ENCODE measurements at places on chromosomes 1 and 21.

DNA sequence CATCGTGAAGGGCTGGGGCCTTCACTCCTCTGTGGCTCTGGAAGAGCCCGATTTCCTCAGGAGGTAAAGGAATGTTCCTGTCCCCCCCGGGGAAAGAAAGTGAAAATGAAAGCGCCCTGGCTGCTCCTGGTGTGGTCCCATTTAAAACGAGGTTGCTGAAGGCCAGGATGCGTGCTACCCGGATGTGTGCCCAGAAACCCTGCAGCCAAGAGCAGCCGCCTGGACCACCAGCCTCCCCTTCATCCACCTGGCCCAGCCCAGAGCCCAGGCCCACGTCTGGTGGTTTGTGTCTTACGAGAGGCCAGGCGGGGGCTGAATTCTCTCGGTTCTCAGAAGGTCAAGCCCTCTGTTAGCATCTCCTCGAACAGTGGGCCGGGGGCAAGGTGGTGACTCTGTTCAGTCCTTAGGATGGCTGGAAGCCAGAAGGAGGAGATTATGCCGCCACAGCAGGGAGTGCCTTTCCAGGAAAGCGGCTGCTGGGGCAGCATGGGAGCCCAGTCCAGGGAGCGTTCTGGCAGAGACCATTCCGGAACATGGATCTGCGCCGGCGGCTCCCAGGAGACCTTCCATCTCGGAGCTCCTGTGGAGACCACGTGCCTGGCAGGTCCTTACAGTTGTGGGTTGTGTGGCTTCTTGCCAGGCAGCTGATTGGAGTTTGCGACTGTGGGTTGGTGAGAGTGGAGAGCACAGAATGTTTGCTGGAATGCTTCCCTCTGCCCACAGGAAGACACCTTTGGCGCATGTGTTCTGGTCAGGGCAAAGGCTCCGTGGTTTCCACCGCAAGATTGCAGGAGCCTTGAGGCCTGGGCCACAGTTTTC, 1.4 kb downstream of the GUK1 start:
- no peak for DNase-seq

GRCh38 chr21:44350773-44351481, 2.5 kb upstream of the TRPM2 start:
- DNase-seq = no peak

- no peak for DNase-seq
Observed at GRCh38 chr1:230212405-230212936, 145.4 kb downstream of the GALNT2 start.

GRCh38 chr1:145701306-145701862, 5.8 kb downstream of the PDZK1 start:
- DNase-seq = no peak

DNA sequence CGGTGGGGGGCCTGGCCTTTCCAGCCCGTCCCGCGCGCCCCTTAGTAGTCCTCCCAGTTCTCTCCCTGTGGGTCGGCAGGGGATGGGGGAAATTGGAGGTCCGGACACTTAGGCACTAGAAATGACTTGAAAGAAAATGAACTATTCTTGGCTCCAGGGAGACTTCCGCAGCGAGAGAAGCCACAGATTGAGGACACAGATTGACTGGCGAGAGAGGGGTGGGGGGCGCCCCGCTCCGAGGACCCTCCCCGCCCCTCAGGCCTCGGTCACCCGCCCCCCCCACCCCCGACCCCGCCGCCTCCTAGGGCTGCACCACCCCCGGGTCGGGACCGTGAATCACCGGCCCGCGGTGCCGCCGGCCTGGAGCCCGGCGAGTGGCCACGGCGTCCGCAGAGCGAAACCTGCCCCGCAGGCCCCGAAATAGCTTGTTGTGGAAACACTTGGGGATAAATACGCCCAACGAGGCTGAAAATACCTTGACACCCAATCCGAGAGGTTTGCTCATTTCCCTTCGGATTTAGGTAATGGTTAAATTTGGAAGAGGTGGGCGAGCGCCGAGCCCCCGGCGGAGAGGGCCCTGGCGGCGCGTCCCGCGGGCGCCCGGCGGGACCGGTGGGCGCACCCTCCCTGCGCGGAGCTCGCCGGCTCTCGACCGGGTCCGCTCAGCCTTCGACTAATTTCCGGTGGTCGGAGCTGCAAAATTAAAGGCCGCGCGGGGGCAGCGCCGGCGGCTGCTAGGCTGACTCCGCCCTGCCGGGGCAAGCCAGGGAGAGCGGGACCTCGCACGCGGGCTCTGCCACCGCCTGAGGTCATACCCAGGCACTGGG, at the start of gene GFI1:
GFI1 (minus strand) TSS at position 675 of the 827 bp plus-strand sequence. CDS start 3,438 bp downstream, outside the sequence.
- peak; percentile 28 for DNase-seq

GRCh38 chr1:116942344-116942743, 32.6 kb downstream of the PTGFRN start:
- DNase-seq = no peak

GRCh38 chr1:183636783-183637182, 1.2 kb upstream of the ARPC5 start:
- DNase-seq = no peak

GRCh38 chr1:6414443-6414844, 5.3 kb downstream of the HES2 start:
- DNase-seq = no peak

GRCh38 chr21:16585896-16586295, 856.1 kb downstream of the USP25 start:
- DNase-seq = no peak

- DNase-seq = no peak
Observed at GRCh38 chr1:35844826-35845225, 37.0 kb downstream of the AGO4 start.

- no peak for DNase-seq
Observed at GRCh38 chr1:227766015-227766634, 30.9 kb downstream of the SNAP47 start.

DNA sequence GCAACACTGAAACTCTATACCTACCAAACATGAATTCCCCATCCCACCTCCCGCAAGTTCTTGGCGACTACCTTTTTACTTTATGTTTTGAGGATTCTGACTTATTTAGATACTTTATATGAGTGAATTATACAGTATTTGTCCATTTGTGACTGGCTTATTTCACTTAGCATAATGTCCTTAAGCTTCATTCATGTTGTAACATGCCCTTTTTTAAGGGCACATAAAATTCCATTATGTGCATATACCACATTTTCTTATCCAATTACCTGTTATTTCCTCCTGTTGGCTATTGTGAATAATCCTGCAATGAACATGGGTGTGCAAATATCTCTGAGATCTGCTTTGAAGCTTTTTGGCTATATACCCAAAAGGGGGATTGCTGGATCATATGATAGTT, 22.0 kb upstream of the CHIT1 start:
- no peak for DNase-seq

GRCh38 chr1:12172042-12172851, 5.5 kb downstream of the TNFRSF1B start:
- DNase-seq = no peak

DNA sequence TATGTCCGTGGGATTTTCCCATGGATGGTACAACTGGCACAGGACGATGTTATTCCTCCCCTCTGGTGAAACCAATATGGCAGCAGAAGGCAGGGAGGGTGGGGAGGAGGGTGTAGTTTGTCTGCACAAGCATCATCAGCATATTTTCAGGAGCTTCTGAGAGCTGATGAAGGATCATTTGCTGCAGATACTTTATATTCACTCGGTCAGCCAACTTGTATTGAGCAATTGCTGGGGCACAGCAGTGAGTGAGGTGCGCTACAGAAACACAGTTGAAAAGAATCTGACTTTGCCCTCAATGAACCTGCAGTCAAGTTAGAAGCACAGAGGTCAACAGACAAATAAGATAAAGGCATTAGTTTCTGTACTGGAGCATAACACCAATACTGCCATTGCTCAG, 13.0 kb downstream of the PKP1 start:
- no peak for DNase-seq

GRCh38 chr21:15054606-15055239, 10.1 kb downstream of the NRIP1 start:
- no peak for DNase-seq

GRCh38 chr1:26854906-26855305, 8.0 kb upstream of the SFN start:
- DNase-seq = no peak

DNA sequence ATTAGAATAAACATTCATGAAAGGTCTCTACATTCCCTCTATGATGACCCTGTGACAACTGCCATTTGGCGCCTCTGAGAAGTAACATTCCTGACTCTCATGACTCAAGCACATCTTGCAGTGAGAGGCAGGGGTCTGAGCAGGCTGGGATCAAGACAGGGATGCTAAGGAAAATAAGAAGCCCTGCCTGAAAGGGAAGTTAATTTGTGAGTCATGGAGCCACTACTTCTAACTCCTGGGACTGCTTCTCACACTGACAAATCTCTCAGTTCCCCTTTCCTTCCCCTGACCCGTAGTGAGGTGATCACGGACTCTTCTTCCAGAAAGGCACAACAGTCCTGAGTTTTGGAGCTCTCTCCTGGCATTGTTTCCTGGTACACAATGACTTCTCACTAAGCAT, 231.9 kb downstream of the TNR start:
- no peak for DNase-seq

DNA sequence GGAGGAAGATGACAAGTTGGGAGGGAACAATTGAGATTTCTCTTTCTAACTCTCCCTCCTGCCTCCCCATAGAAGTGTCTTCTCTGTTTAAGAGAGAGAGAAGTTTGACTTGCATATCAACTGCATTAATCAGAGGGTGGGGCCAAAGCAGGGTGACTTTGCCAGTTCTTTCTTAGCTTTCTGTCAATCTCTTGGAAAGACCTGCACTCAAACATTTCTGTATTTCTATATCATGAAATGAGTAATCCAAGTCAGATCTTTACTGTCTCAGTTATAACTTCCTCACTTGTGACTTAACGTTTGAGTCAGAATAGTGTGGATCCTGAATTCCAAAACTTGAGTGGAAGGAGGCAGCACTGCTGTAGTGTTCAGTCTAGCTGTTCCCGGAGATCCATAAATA, 180.8 kb upstream of the KCNK2 start:
- no peak for DNase-seq

DNA sequence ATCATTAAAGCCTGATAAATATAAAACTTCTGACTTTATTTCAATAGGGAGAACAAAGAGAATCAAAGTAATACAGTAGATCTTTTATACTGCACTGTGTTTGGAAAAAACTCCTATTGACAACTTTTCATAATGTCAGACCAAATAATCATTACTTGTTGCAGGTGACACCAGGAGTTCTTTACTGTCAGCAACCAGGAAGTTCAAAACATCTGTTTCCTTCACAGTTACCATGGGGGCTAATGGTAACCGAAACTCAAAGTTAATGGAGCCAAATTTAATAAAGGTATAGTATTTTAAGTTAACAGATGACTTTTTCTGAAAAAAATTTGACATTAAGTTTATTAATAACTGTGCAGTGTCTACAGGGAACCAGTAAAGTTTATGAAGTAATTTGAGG, 10.6 kb downstream of the EFCAB7 start:
- no peak for DNase-seq

- no peak for DNase-seq
Observed at GRCh38 chr1:54276617-54277450, 76.9 kb downstream of the MRPL37 start.

DNA sequence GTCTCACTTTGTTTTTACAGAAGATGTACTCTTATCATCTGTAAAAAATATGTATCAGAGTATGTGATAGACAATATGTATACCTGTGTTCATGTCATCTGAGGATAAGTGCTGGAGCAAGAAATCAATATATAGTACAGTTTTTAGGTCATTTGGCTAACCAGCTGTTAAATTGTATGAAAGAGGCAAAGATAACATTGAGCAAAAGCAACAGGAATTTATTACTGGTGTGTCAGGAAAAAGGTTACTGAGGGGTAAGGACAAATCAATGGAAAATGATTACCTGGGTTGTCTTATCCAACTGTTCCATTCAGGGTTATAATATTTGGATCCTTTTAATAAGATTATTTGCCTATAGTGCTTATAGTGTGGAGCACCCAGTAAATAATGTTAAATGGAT, 4.9 kb downstream of the HIPK1 start:
- no peak for DNase-seq

DNA sequence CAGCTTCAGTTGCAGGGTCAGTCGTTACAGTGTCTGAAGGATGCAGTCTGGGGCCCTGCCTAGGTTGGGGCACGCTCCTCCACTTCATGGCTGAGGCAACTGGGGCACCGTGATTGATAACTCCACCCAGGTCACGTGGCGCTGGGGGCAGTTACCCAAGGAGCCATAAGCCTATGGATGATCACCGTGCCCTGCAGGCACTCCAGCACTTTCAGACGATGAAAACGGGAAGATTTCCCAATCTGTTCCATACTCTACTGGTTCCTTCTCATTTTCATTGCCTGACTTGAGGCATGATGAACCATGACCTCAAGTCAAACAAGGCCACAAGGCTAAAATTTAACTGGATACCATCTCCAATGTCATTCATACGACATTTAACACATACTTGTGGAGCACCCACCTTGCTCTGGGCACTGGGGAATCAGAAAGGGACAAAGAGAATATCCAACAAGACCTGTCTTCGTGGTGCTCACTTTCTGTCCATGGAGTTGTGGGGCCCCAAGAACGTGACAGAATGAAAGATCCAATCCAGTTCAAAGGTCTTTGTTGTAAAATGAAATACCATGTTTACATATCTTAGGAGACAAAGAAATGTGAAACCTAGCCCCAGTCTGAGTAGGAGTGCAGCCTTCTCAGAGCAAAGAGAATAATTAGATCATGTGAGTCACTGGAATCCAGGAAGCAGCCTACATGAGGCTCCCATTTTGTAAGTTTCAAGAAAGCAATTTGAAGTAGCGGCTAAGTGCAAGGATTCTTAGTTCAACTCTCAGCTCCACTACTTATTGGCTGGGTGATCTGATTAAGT, 39.4 kb upstream of the SPOCD1 start:
- no peak for DNase-seq

All from GM12892 (cell line).